ENCODE measurements at places on chromosomes 7 and 10. TPM values are rescaled to one million over a fixed set of nuclear protein-coding genes. Genes with fewer than 3 reads are reported as not detected.

Gene MTG1
- polyA plus RNA-seq: 40.7 TPM

Gene MYOF
- polyA plus RNA-seq: not detected

Gene CLDN4
- polyA plus RNA-seq: 0.14 TPM

Gene GPR85
- polyA plus RNA-seq: not detected

Gene KIFBP
- polyA plus RNA-seq: 4.9 TPM

Gene SUN3
- not detected for polyA plus RNA-seq

Gene C7orf57
- polyA plus RNA-seq: 0.08 TPM

Data from naive thymus-derived CD4-positive, alpha-beta T cell (primary cell).